ENCODE measurements at places on chromosomes 6 and 20.

GRCh38 chr6:43759136-43759906, 10.7 kb upstream of the VEGFA start:
- DNase-seq = no peak

GRCh38 chr20:62723351-62723750, 14.7 kb downstream of the NTSR1 start:
- DNase-seq = no peak

DNA sequence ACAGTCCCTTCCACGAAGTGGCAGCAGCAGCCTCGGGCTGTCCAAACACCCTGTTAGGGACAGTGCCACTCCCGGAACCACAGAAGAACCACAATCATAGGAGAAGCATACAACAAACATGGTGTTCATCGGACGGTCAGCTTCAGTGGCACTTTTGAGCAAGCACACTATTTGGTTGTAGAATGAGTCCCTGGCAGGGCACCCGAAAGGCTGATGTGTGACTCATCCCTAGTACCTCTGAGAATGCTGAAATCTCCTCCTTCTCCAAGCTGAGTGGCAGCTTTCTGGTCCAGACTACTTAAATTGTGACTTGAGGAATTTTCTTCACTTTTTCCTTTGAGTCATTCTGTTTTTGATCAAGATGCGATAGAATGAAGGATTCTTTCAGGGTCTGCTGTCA, 282.5 kb downstream of the ESR1 start:
- no peak for DNase-seq

DNA sequence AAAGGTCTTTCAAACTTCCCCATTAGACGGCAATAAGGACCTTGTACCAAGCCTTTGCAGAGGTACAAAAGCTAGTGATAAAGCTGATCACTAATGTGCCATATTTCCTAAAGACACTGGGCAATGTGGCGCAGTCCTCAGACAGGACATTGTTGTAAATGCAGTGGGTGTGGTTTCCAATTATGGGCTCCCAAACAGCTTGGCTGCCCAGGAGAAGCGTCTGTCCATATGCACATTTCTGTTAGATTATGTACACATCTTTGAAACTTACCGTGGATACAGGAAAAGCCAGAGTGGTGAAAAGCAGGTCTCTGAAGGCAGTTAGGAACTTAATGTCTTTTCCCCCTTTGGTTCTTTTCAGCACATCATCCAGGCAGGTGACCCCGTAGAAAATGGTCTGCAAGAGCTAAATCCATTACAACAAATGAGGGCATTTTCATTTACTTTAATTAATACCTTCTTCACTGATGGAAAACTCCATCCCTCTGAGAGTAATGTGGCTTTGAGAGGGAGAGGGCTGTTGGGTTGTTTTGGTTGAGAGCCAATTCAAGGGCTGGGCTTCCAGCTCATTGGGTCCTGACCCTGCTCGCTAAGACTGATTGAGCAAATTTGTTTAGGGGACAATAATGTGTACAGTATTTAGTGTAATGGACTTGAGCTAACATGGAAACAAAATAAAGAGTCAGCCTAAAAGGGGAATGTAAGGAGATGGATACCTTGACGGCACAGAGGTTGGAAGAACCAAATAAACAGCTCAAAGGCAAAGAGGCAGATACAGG, 10.4 kb downstream of the ADTRP start:
- DNase-seq = no peak

- DNase-seq = no peak
These were observed 10.5 kb upstream of the ZNF334 start for GRCh38 chr20:46523696-46524328.

DNA sequence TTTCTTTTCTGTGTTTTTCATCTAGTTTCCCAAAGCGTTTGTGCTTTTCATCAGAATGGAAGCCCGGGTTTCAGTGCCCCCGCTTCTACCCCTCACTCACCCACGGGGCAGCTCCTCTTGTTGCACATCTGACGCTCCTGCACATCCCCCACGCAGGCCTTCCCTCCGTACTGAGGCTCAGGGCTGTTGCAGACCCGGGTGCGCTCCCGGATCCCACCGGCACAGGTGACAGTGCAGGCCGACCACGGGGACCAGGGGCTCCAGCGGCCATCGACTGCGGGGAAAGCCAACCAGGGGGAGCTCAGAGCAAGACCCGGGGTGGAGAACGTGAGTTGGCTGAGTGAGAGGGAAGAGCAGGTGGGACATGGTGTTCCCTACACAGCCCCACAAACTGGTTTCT, 19.0 kb downstream of the THBS2 start:
- no peak for DNase-seq

GRCh38 chr6:158321960-158322359, 9.7 kb downstream of the TULP4 start:
- DNase-seq = no peak

DNA sequence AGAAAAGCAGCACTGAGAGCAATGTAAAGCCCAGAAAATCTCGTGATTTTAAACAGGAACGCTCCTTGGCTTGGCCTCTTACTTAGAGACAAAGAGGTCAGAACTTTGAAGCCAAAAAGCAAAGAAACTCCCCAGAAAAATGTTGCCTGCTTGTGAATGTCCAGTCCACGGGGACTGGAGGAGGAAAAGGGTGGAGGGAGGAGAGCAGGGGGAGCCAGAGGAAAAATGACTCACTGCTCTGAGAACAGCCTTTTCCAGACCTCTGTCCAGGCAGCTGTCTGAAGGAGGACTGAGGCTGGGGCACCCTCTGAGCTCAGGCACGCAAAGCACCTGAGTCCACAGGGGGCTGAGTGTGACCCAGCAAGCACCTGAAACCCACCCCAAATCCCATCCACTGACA, 64.7 kb downstream of the TRAM2 start:
- DNase-seq = no peak

- DNase-seq = no peak
These were observed 1262.3 kb downstream of the GRIK2 start for GRCh38 chr6:102655823-102656222.

All from GM10248 (cell line).